C1 segment of cervical spinal cord (tissue), 14 donors: ENCODE measurements at places on chromosomes 2 and 18.

GRCh38 chr2:238916176-238916874 lies 68.4 kb downstream of the TWIST2 start:
- DNase-seq: no peak

DNA sequence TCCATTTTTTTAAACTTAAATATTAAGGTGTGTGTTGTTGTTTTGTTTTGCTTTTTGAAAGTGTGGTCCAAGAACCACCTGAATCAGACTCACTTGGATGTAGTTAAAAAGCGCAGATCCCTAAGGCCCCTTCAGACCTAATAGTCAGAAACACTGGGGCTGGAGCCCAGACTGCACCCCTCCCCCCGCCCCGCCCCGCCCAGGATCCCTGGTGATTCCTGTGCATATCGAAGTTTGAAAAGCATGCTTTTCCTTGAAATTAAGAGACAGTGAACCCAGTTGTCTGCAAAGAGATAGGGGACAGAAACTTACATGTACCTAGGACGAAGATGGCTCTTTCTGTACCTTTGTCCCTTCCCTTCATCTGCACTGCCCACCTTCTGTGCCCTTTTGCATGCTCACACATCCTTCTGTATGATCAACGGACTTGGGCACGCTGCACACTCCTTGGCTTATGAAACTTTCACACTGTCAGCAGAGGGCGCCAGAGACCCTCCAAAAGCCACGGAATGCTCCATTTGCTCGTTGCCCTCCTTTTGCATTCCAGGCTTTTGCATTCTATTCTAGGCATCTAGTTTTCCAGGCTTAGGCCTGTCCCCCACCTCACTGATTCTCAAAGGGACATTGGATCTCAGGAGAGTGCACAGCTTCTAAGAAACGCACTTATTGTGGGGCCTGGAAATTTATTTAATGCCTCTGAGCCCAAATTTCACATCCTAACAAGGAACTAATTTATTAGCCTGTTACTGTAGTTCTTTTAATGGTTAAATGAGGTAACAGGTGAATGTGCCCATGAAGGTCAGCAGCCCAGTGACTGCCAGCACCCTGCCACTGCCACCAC lies 32.8 kb upstream of the SLC14A1 start:
- DNase-seq: peak; percentile 3

DNA sequence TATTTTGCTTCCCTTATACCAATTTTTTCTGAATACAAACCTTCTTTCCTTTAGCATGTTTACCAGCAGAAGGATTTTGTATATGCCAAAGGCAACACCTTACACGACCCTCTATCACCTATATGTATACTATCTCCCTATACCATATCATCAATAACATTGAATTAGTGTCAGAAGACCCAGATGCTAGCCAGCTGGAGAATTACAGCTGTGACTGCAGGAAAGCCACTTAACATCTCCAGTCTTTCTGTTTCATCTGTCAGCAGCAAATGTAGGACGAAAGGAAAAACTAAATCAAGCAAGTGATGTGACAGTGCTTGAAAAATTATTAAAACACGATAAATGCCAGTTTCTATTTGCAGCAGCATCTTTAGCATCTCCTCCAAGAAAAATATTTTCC lies 193.7 kb downstream of the STK39 start:
- DNase-seq: no peak

- DNase-seq: no peak
These were observed 74.6 kb upstream of the HDAC4 start for GRCh38 chr2:239475161-239476028.

- no peak for DNase-seq
These were observed 5.6 kb downstream of the IKZF2 start for GRCh38 chr2:213145715-213146242.
